ENCODE measurements at places on chromosomes 5 and 9. TPM values are rescaled to one million over a fixed set of nuclear protein-coding genes. Genes with fewer than 3 reads are reported as not detected.

ZDHHC11 gene
- total RNA-seq = 5.9 TPM

RRAGA gene
- 58.7 TPM for total RNA-seq

HTR4 gene
- total RNA-seq = 5.7 TPM

ELOVL7 gene
- total RNA-seq = under 0.01 TPM

LCN9 gene
- total RNA-seq = not detected

ZBED3 gene
- total RNA-seq = 0.81 TPM

BARX1 gene
- total RNA-seq = not detected

GABBR2 gene
- total RNA-seq = 0.13 TPM

ELAVL2 gene
- total RNA-seq = 0.12 TPM

C9orf153 gene
- 0.26 TPM for total RNA-seq

PRDM9 gene
- total RNA-seq = not detected

DHX29 gene
- 44.5 TPM for total RNA-seq

RPS23 gene
- 4,129 TPM for total RNA-seq

ARID3C gene
- 0.31 TPM for total RNA-seq

OR2K2 gene
- 0.12 TPM for total RNA-seq
